ENCODE measurements at places on chromosomes 5 and 9.

GRCh38 chr5:173655196-173655797 lies 38.8 kb upstream of the BOD1 start:
- no peaks in the 10 kb centered on the region for H3K36me3 ChIP-seq
- no peaks in the 10 kb centered on the region for H3K4me1 ChIP-seq
- no peak for DNase-seq

GRCh38 chr9:12818431-12819000 lies 43.7 kb downstream of the LURAP1L start:
- DNase-seq: no peak
- no peaks in the 10 kb centered on the region for H3K36me3 ChIP-seq
- no peaks in the 10 kb centered on the region for H3K27me3 ChIP-seq
- no peak overlapping the region for H3K27ac ChIP-seq
- no peaks in the 10 kb centered on the region for H3K4me1 ChIP-seq

GRCh38 chr5:23208959-23209431 lies 298.4 kb upstream of the PRDM9 start:
- H3K4me1 ChIP-seq: no peaks in the 10 kb centered on the region
- H3K27me3 ChIP-seq: no peaks in the 10 kb centered on the region
- H3K4me3 ChIP-seq: no peak overlapping the region
- peak; percentile 10 for DNase-seq

DNA sequence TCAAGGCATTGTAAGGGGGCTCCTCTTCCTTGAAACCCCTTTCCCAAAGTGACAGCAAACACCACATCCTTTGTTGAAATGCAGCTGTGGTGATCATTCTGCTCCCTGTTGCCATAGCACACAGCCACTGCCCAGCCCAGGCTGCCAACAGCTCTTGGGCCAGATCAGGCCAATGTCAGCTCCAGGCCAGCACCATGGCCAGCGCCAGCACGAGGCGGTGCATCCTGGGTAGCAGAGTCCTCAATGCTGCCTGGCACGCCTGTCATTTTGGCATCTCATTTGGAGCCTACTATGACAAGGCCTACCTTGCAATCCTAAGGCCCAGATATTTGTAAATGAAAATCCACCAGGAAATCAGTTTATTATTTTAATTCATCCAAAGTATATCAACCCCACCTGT lies 390.6 kb downstream of the DNAH5 start:
- H3K4me3 ChIP-seq: no peak overlapping the region
- H3K36me3 ChIP-seq: peaks cover 1% of the 10 kb centered on the region
- peak; percentile 4 for DNase-seq
- no peaks in the 10 kb centered on the region for H3K27me3 ChIP-seq

DNA sequence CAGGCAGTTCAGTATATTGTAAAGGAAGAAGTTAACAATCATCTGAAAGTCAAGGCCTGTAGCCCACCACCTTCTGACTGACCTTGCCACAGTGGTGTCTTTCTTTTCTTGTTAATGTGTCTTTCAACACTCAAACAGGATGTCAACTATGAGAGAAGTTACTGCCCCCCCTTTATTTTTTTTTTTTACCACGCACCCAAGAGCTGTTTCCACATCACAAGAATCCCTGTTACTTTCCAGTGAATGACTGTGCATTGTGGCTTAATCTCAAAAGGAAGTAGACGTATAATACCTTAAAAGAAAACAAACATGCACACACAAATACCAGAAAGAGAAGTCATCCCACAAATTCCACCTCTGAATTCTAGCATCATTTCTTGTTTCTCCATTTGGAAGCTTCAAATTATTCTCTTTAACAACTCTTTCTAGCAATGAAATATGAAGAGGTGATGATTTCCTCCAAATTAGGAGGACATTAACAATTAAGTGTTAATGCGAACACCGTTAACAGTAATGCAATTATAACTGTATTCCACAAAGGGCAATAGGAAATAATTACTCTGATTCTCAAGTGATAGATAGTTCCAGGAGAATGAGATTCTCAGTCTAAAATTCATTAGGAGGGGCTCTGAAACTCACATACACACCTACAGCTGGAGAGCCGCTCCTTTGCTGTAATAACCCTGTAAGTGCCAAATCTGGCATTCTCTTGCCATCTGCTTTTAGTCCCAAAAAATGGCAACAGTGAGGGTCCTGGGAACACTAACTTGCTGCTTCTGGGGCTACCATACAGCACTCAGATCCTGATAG lies 201.0 kb downstream of the EFNA5 start:
- no peak overlapping the region for H3K4me3 ChIP-seq
- DNase-seq: no peak
- peaks cover 7% of the 10 kb centered on the region for H3K27me3 ChIP-seq
- H3K4me1 ChIP-seq: no peaks in the 10 kb centered on the region
- H3K27ac ChIP-seq: no peak overlapping the region
- no peaks in the 10 kb centered on the region for H3K36me3 ChIP-seq

GRCh38 chr5:73812457-73812856 lies 186.5 kb downstream of the ARHGEF28 start:
- H3K36me3 ChIP-seq: no peaks in the 10 kb centered on the region
- DNase-seq: no peak
- H3K27me3 ChIP-seq: peaks cover 11% of the 10 kb centered on the region
- H3K4me3 ChIP-seq: no peak overlapping the region
- no peaks in the 10 kb centered on the region for H3K4me1 ChIP-seq

DNA sequence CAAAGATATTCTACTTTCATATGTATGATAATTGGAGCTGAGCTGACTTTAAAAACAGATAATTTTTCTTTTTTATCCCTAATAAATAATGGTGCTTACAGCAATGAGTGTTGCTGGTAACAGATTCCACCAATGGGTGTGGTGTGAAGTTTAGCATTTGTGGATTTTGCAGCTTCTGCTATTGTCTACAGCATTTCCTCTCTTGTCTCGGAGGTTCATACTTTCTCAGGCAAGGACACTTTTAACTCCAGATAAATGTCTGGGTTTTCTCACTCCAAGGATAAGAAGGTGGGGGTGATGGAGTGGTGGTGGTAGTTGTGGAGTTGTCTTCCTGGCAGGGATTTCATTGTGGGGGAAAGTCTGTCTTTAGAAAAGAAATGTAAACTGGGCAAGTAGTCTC lies 120.0 kb upstream of the CDKN2B start:
- H3K36me3 ChIP-seq: no peaks in the 10 kb centered on the region
- H3K27me3 ChIP-seq: peaks cover 12% of the 10 kb centered on the region
- H3K4me1 ChIP-seq: no peaks in the 10 kb centered on the region
- H3K4me3 ChIP-seq: no peak overlapping the region
- H3K27ac ChIP-seq: no peak overlapping the region

GRCh38 chr9:128208946-128209669 lies 5.9 kb downstream of the DNM1 start:
- DNase-seq: no peak
- no peak overlapping the region for H3K4me3 ChIP-seq
- peaks cover 10% of the 10 kb centered on the region for H3K27me3 ChIP-seq
- H3K27ac ChIP-seq: no peak overlapping the region

DNA sequence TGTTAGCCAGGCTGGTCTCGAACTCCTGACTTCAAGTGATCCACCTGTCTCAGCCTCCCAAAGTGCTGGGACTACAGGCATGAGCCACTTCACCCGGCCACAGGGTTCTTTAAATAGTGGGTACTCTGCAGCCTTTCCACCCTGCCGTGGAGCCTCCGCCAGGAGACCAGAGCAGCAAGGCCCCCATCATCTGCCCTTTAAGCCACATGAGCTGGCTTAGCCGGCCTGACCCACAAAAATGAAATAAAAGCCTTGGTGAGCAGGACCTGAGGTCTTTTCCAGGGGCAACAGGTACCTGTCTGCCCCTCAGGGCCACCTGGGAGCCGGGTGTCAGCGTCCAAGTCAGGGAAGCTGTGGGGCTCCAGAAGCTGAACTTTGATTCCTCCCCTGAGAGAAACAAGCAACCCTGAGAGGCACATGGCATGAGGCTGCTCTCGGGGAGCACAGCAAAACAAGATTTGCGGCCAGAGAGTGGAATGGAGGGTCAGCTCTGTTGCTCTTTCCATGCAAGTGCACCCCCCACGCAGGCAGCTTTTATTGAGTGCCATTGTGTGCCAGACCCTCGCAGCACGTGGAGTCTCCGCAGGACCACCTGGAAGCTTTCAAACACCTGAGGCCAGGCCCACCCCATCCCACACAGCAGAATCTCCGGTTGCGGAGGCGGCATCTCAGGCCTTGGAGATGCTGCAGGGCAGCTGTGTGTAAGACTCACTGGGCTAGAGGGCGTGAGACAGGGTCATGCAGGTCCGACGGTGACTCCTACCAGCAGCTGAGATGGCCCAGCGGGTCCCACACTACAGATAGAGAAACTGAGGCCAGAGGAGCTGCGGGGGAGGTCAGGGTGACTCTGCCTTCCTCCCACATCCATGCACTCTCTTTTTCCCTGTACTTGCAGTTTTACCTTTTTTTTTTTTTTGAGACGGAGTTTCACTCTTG lies 4.8 kb upstream of the WNK2 start:
- no peak for DNase-seq
- no peak overlapping the region for H3K27ac ChIP-seq
- H3K4me1 ChIP-seq: peaks cover 9% of the 10 kb centered on the region
- H3K27me3 ChIP-seq: peaks cover 13% of the 10 kb centered on the region

DNA sequence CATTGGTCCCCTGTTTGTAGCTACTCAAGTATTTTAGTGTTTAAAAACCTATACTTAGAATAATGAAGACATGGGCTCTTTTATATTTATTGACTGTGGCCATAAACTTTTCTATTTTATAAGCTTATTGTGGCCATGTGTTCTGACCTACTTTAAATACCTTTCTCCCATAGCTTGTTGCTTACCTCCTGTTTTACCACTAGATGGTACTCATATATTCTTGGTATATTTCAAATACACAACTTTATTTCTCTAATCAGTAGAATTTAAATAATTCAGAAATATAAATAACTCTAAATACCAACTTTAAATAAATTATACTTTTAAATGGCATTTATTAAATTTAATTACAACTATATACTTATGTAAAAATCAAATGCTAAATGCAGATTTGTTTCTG lies 498.0 kb downstream of the PRDM9 start:
- H3K4me3 ChIP-seq: no peak overlapping the region
- no peak for DNase-seq
- H3K36me3 ChIP-seq: no peaks in the 10 kb centered on the region
- H3K27me3 ChIP-seq: no peaks in the 10 kb centered on the region

GRCh38 chr5:136039202-136039601 lies 10.4 kb downstream of the TGFBI start:
- no peaks in the 10 kb centered on the region for H3K27me3 ChIP-seq
- no peak overlapping the region for H3K27ac ChIP-seq
- DNase-seq: no peak
- H3K36me3 ChIP-seq: no peaks in the 10 kb centered on the region
- peaks cover 25% of the 10 kb centered on the region for H3K4me1 ChIP-seq
- H3K4me3 ChIP-seq: no peak overlapping the region

- H3K27me3 ChIP-seq: no peaks in the 10 kb centered on the region
- no peaks in the 10 kb centered on the region for H3K4me1 ChIP-seq
- no peak overlapping the region for H3K27ac ChIP-seq
- DNase-seq: no peak
- H3K4me3 ChIP-seq: no peak overlapping the region
These were observed 505.2 kb upstream of the RGMB start for GRCh38 chr5:98268162-98268860.

DNA sequence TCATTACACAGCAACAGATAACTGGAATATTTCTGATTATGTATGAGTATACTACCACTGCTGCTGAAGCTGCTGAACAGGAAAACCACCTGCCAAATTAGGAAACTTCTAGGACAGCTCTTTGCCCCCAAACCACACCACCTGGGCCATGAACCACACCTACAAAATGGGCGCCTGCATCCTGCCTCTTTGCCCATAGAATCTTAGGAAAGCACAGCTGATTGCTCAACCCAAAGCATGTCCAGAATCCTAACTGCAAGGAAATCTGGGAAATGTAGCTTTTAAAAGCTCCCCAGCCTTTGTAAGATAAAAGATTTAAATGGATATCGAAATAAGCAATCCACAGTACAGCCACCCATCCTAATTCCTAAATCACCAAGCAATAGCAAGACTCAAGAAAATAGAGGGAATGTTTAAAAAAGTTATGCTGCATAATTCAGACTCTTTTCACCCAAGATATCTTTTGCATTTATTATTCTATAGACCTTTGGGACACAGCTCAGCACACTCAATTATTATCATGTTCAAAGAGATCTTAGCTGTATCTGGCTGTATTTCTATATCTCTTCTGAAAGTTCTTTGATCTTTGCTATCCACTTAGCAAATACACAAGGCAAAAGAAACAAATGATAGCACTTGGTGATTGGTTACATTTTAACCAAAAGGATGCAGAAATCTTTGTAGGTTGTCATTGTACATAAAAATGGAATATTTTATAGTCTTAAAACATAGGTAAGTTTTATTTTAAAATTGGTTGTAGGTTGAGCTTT lies 6.8 kb upstream of the C9orf152 start:
- no peak overlapping the region for H3K4me3 ChIP-seq
- no peaks in the 10 kb centered on the region for H3K27me3 ChIP-seq
- H3K27ac ChIP-seq: no peak overlapping the region
- no peaks in the 10 kb centered on the region for H3K36me3 ChIP-seq
- DNase-seq: no peak

- no peak overlapping the region for H3K4me3 ChIP-seq
- peaks cover 9% of the 10 kb centered on the region for H3K36me3 ChIP-seq
- H3K27ac ChIP-seq: peak overlapping the region; percentile 100
- H3K27me3 ChIP-seq: no peaks in the 10 kb centered on the region
- peaks cover 76% of the 10 kb centered on the region for H3K4me1 ChIP-seq
These were observed 396 bp downstream of the GARIN3 start for GRCh38 chr5:157165668-157166067.

- H3K36me3 ChIP-seq: no peaks in the 10 kb centered on the region
- no peak overlapping the region for H3K4me3 ChIP-seq
- no peaks in the 10 kb centered on the region for H3K4me1 ChIP-seq
- H3K27me3 ChIP-seq: no peaks in the 10 kb centered on the region
- DNase-seq: no peak
- H3K27ac ChIP-seq: no peak overlapping the region
These were observed 128.0 kb downstream of the PIP5K1B start for GRCh38 chr9:68832861-68833518.

GRCh38 chr9:96150324-96151227 lies 151.4 kb downstream of the HSD17B3 start:
- H3K4me3 ChIP-seq: no peak overlapping the region
- DNase-seq: peak; percentile 61
- H3K4me1 ChIP-seq: peaks cover 23% of the 10 kb centered on the region
- H3K27me3 ChIP-seq: peaks cover 14% of the 10 kb centered on the region
- H3K27ac ChIP-seq: no peak overlapping the region
- no peaks in the 10 kb centered on the region for H3K36me3 ChIP-seq

GRCh38 chr9:94042516-94043360 lies 41.5 kb upstream of the PTPDC1 start:
- no peak for DNase-seq
- H3K27me3 ChIP-seq: no peaks in the 10 kb centered on the region
- H3K27ac ChIP-seq: no peak overlapping the region
- no peaks in the 10 kb centered on the region for H3K4me1 ChIP-seq

DNA sequence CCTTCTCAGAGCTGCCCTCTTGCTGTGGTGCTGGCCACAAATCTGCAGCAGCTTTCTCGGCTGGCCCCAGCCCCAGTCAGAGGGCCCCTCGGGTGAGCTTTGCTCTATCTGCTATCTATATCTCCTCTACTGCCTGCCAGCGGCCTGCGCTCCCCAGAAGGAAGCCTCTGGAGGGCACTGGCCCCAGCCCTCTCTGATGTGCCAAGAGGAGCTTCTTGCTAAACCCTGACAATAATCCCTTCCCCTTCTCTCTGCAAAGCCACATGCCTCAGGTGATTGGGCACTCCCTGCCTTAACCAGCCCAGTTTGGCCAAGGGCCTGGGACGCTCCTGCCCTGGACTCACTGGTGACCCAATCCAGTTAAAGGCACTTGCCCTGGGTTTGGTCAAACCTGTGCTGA lies 42.7 kb downstream of the CAMK2A start:
- no peaks in the 10 kb centered on the region for H3K4me1 ChIP-seq
- no peak overlapping the region for H3K27ac ChIP-seq
- H3K4me3 ChIP-seq: no peak overlapping the region
- DNase-seq: no peak

GRCh38 chr9:114910541-114910940 lies 19.9 kb downstream of the TNFSF8 start:
- peaks cover 77% of the 10 kb centered on the region for H3K4me1 ChIP-seq
- H3K27ac ChIP-seq: peak overlapping the region; percentile 98
- H3K36me3 ChIP-seq: peaks cover 58% of the 10 kb centered on the region
- no peaks in the 10 kb centered on the region for H3K27me3 ChIP-seq
